T-helper 2 cell treated with Interferon-gamma antibody and Interleukin-4, amounts not matched to agents 5 μg/mL and 100 μg/mL, for 36 hours (primary cell): ENCODE measurements at places on chromosomes 4 and X.

DNA sequence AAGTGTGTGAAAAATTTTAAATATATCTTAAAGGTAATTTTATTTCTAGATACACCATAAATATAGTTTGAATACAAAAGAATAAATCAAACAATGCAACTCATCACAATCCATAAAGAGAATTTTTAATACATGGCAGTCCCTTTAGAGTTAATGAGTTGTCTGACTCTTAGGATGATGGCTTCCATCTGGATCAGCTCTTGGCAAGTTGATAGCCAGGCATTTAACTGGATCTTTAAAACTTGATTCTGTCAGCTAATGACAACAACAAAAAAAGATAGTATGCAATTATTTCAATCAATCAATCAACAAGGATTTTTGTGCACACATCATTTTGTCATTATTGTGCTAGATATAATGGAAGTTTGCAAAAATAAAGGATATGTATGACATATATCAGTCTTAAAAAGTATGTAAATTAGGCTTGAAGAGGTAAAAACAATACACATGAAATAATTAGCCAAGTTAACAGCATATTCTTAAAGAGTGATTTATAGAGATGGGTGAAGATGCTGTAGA, 174.9 kb upstream of the PCDH18 start:
- no peak overlapping the region for H3K4me3 ChIP-seq
- H3K27ac ChIP-seq = no peak overlapping the region
- H3K27me3 ChIP-seq = no peaks in the 10 kb centered on the region
- no peak for DNase-seq

- no peak for DNase-seq
- no peaks in the 10 kb centered on the region for H3K36me3 ChIP-seq
- H3K4me1 ChIP-seq = no peaks in the 10 kb centered on the region
- no peaks in the 10 kb centered on the region for H3K27me3 ChIP-seq
- no peak overlapping the region for H3K27ac ChIP-seq
- no peak overlapping the region for H3K4me3 ChIP-seq
Measured at GRCh38 chr4:20625426-20625825, 74.8 kb upstream of the PACRGL start.

GRCh38 chr4:148211533-148211932, 230.7 kb downstream of the NR3C2 start:
- no peak overlapping the region for H3K4me3 ChIP-seq
- H3K27me3 ChIP-seq = peaks cover 4% of the 10 kb centered on the region
- H3K36me3 ChIP-seq = no peaks in the 10 kb centered on the region
- H3K4me1 ChIP-seq = peaks cover 6% of the 10 kb centered on the region
- H3K27ac ChIP-seq = no peak overlapping the region

- DNase-seq = no peak
- H3K4me3 ChIP-seq = no peak overlapping the region
- no peaks in the 10 kb centered on the region for H3K36me3 ChIP-seq
- no peaks in the 10 kb centered on the region for H3K4me1 ChIP-seq
- no peak overlapping the region for H3K27ac ChIP-seq
Measured at GRCh38 chrX:18793601-18794089, 86.2 kb downstream of the PPEF1 start.

- H3K4me3 ChIP-seq = no peak overlapping the region
- no peak overlapping the region for H3K27ac ChIP-seq
- no peaks in the 10 kb centered on the region for H3K36me3 ChIP-seq
- peaks cover 9% of the 10 kb centered on the region for H3K27me3 ChIP-seq
- no peak for DNase-seq
Measured at GRCh38 chr4:183823434-183823833, 81.7 kb upstream of the STOX2 start.

DNA sequence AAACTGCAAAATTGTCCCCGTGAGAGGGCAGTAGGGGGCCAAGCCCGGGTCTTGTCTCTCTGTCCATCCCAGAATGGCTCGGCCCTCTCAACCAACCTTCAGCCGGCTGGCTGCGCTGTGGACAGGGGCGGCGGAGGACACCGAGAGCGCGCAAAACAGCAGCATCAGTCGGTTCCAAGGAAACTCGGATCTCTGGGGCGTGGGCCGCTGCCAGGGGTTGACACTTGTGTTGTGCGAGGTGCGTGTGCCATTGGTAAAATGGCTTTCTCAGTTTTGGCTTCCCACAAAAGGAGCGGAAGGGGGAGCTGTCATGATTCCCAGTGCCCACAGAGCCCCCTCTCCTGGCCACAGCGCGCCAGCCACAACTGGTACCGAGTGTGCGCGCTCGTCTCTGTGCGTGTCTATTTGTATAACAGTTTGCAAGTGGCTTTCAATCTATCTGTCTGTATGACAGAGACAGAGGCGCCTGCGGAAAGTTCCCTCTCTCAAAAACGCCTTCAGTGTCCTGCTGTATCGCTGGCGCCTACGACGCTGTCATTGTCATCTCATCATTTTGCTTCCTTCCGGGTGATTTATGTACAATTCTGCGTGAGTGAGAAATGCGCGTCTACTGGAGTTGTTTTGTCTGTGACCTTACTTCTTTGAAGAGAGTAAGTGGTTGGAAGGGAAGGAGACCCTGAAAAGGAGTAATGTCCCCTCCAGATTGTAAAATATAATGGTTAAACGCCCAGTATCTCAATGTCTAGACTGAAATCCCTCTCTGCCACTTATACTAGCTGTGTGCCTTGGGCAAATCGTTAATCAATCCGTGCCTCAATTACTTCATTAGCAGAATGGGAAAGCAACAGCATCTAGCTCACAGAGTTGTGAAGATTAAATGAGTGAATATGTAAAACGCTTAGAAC, 1.8 kb downstream of the DKK2 start:
- H3K27ac ChIP-seq = no peak overlapping the region
- peaks cover 65% of the 10 kb centered on the region for H3K27me3 ChIP-seq
- H3K36me3 ChIP-seq = no peaks in the 10 kb centered on the region
- peaks cover 27% of the 10 kb centered on the region for H3K4me1 ChIP-seq
- peak overlapping the region; percentile 80 for H3K4me3 ChIP-seq
- DNase-seq = no peak

DNA sequence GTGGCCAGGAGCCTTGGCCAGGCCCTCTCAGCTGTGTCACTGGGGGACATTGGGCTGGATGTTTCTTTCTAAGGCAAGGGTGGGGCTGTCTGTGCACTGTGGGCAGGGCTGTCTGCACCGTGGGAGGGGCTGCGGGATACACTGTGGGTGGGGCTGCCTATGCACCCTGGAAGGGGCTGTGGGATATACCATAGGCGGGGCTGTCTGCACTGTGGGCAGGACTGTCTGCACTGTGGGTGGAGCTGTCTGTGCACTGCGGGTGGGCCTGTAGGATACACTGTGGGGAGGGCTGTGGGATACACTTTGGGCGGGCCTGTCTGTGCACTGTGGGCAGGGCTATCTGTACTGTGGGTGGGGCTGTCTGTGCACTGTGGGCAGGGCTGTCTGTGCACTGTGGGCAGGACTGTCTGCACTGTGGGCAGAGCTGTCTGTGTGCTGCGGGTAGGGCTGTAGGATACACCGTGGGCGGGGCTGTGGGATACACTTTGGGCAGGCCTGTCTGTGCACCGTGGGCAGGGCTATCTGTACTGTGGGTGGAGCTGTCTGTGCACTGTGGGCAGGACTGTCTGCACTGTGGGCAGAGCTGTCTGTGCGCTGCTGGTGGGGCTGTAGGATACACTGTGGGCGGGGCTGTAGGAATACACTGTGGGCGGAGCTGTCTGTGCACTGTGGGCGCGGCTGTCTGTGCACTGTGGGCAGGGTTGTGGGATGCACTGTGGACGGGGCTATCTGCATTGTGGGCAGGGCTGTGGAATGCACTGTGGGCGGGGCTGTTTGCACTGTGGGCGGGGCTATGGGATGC, 31.1 kb downstream of the ACOX3 start:
- peak; percentile 4 for DNase-seq
- peak overlapping the region; percentile 36 for H3K27ac ChIP-seq
- H3K36me3 ChIP-seq = peaks cover 6% of the 10 kb centered on the region
- no peak overlapping the region for H3K4me3 ChIP-seq
- H3K27me3 ChIP-seq = no peaks in the 10 kb centered on the region

DNA sequence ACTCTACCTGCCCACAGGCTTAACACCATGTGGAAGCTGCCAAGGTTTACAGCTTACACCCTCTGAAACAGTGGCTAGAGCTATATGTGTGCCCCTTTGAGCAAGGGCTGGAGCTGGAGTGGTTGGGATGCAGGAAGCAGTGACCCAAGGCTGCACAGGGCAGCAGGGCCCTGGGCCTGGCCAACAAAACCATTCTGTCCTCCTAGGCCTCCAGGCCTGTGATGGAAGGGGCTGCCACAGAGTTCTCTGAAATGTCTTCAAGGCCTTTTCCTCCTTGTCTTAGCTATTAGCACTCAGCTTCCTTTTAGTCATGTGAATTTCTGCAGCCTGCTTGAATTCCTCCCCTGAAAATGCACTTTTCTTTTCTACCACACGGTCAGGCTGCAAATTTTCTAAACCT, 84.9 kb downstream of the IL13RA2 start:
- no peak overlapping the region for H3K4me3 ChIP-seq
- H3K27me3 ChIP-seq = no peaks in the 10 kb centered on the region
- H3K27ac ChIP-seq = no peak overlapping the region
- H3K36me3 ChIP-seq = no peaks in the 10 kb centered on the region
- H3K4me1 ChIP-seq = no peaks in the 10 kb centered on the region

DNA sequence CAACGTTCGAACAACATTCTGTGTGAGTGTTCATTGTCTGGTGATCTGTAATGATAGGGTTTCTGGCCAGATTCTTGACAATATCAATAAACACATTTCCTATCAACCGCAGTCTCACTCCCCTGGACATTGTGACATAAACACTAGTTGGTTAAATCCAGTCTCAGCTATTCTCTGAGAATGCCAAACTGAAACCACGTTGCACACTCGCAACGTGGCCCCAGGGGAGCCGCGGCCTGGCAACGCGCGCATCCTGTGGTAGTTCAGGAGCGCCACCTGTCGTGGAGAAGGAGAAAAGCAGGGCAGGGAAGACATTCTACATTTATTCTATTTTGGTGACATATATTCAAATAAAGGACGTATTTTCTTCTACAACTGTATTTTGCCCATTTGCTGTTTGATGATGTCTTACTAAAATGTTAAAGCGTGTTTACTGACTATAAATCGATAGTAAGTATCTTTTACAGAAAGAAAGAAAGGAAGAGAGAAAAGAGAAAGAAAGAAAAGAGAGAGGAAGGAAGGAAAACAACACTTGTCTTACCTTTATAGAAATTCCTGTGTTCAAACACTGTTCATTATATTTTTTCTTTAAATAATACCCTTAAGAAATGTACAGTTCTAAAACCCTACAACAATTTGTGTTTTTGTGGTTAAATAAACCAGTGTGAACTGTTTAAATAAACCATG, 738.3 kb upstream of the FRG1 start:
- peak overlapping the region; percentile 85 for H3K27ac ChIP-seq
- peak overlapping the region; percentile 81 for H3K4me3 ChIP-seq
- H3K36me3 ChIP-seq = no peaks in the 10 kb centered on the region
- peaks cover 6% of the 10 kb centered on the region for H3K4me1 ChIP-seq
- DNase-seq = peak; percentile 9

- no peaks in the 10 kb centered on the region for H3K4me1 ChIP-seq
- no peak overlapping the region for H3K27ac ChIP-seq
- peaks cover 3% of the 10 kb centered on the region for H3K27me3 ChIP-seq
- H3K4me3 ChIP-seq = no peak overlapping the region
Measured at GRCh38 chr4:129233691-129234090, 137.7 kb downstream of the C4orf33 start.

DNA sequence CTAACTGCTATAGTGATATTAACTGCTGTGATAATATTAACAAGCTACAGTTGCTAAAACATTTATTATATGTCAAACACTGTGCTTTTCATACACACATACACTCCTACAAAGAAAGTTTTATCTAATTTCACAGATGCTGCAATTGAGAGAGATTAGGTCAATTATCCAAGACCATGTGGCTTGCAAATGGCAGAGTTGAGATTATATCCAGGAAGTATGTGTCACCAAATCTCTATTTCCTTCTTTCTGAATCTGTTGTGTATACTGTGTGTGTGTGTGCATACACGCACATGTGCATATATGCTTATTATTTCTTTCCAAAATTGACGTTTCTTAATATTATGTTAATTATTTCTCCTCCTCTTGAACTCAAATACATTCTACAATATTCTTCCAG, 775.9 kb upstream of the FTHL17 start:
- no peaks in the 10 kb centered on the region for H3K4me1 ChIP-seq
- H3K36me3 ChIP-seq = no peaks in the 10 kb centered on the region
- no peak overlapping the region for H3K27ac ChIP-seq
- H3K4me3 ChIP-seq = no peak overlapping the region
- DNase-seq = no peak
- H3K27me3 ChIP-seq = no peaks in the 10 kb centered on the region

GRCh38 chr4:174763454-174764104, 65.5 kb downstream of the GLRA3 start:
- H3K4me3 ChIP-seq = no peak overlapping the region
- no peak for DNase-seq
- no peaks in the 10 kb centered on the region for H3K4me1 ChIP-seq
- H3K27ac ChIP-seq = no peak overlapping the region
- H3K27me3 ChIP-seq = no peaks in the 10 kb centered on the region
- no peaks in the 10 kb centered on the region for H3K36me3 ChIP-seq

DNA sequence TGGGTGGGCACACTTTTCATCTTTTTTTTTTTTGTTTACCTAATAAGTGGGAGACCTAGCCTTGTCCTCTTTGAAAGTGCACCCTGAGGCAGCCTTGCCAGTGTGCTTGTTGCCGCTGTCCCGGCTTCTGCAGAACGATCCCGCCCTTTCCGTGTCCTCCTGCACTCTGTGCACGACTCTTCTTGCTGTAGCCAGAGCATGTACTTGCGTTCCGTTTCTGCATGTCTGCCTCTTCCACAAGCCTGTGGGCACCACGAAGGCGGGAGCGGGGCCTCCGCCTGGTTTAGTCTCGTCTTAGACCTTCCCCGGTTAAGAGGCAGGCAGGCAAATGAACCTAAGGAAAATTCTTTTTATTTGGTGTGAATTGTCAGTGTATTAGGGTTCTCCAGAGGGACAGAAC, 32.6 kb upstream of the TBC1D14 start:
- no peak for DNase-seq
- no peak overlapping the region for H3K4me3 ChIP-seq
- no peaks in the 10 kb centered on the region for H3K4me1 ChIP-seq
- H3K36me3 ChIP-seq = peaks cover 37% of the 10 kb centered on the region
- no peak overlapping the region for H3K27ac ChIP-seq
- no peaks in the 10 kb centered on the region for H3K27me3 ChIP-seq
